ENCODE measurements at places on chromosomes 6 and 20. TPM values are rescaled to one million over a fixed set of nuclear protein-coding genes. Genes with fewer than 3 reads are reported as not detected.

- no peak for DNase-seq
Measured at GRCh38 chr20:60054716-60055634, 96.8 kb downstream of the CDH26 start.

DNA sequence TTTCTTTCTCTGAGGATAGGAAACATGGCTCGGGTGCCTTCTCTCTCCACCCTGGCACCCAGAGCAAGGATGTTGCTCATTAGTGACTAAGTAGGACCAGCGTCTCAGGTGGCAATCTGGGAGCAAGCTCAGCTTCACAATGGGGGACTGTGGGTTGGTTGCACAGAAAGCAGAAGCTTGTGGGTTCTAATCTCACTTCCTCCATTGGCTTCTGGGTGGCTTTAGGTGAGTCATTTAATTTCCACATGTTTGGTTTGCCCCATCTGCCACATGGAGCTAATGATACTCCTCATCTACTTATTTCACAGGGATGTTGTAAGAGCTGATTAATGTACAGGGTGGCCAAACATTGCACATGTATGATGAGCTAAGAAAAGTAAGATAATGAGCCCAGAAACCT lies 54.8 kb upstream of the AKIRIN2 start:
- DNase-seq, result no peak

DNA sequence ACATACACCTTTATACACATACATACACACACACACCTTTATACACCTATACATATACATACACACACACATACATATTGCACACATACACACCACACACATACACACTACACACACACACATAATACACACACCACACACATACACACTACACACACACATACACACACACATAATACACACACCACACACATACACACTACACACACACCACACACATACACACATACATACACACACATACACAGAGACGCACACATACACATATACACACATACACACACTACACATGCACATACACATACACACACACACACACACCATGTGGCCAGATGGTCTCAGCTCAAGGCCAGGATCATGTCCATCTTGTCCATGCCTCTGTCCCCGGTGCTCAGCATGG lies 25.7 kb downstream of the BPIFB1 start:
- no peak for DNase-seq

DNA sequence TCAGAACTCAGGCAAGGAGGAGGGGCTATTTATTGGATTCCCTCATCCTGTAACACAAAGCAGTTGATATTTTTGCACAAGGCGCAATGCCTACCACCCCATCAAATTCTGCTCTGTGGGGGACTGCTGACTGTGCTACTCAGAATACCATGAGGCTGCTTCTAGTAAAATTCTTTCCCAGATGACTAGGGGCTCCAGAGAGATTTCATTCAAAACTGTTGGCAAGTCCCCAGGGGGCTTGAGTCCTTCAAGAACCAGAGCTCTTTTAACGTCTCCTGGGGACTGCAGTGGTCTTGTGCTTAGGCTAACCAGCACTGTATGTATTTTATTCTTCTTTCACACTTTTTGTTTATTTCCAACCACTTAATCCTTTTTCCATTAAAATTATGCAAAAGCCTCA lies 365.9 kb upstream of the AGPAT4 start:
- DNase-seq, result no peak

DNA sequence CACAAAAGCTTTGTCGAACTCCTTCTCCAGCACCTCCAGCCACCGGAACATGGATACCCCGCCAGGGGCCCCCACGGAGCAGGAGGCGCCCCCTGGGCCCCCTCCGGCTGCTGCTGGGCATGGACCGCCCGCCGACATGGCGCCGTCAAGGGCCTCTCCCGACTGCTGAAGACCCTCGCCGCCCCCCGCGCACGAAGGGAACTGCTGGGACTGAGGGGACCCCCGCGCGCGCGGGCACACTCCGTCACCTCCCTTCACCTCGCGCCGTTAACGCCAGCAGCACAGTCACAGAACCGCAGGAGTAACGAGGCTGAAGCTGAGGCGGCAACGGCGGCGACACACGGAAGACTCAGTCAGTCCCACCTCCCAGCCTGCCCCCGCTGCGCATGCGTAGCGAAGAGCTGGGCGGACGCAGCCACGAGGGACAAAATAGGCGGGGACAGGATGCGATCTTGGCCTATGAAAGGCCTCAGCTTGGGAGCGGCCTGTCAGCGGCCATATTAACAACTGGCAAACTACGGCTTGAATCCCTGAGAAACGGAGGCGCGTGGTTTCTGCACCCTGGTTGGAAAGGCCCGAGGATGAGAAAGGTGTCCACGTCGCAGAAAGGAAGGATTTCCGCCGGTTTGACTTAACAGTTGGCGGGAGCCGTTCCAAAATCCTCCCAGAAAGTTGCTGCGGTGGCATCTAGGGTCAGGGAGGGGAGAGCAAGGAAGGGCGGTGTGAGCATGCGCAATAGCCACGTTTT lies at the start of gene GOPC:
Gene GOPC (minus strand): TSS at position 361 of the 748 bp plus-strand sequence. CDS start 223 bp downstream, at position 138.
- peak; percentile 84 for DNase-seq

Gene GFRA4
- not detected for total RNA-seq

Gene NEURL2
- total RNA-seq, result 6.9 TPM

Gene ARID1B
- total RNA-seq, result 18.5 TPM

DNA sequence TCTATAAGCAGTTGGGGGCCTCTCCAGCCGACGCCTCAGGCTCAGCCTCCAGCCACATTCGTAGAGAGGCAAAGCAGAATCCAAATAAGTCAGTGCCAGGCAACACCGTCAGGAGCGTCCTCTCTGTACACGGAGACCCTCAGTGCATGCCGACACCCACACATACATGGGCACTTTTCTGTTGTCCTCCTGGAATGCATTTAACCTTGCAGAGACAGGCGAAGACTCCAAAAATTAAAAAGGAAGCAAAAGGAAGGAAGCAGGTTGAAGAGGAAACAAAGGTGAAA lies 325.9 kb downstream of the TAF4 start:
- DNase-seq, result no peak

Gene MRPL14
- total RNA-seq, result 167 TPM

GRCh38 chr6:152173321-152173720 lies 365.8 kb downstream of the ESR1 start:
- DNase-seq, result no peak

DNA sequence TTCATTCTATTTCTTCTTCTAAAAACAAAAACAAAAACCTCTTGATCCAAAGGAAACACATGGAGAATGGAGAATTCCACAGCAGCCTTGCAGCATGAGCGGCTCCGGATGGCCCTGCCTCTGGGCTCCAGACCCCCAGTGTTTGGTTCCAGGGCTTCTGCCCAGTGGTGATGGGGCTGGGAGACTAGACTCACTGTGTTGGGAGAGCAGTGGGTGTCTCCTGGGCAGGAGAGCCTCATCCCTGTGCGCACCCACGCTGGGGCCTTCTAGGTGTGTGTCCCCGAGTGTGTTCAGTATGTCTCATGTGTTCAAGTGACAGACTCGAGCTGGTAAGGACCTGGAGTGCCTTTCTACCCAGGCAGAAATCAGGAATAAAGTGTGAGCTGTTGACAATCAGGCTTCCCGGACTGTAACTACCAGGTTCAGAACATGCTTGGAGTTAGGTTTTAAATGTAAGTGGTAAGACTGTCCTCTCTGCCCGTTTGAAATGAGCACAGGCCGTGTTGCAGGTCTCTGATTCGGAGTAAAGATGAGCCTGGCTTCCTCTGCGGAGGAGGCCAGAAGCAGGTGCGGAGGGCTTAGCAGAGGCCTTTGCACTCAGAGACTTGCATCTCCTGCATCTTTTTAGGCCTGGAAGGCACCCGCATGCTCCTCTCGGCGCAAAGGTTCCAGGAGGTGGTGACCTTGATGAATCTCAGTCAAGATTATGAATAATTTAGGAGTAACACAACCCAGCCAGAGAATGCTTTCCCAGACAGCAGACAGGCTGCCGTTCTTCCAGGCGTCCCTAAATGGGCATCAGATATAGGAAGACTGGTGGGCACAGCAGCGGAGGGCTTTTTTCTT lies 253.6 kb downstream of the CDH26 start:
- no peak for DNase-seq

Measured in epithelial cell of proximal tubule (primary cell).